IMR-90 (cell line): ENCODE measurements at places on chromosomes 7 and 10. TPM values are rescaled to one million over a fixed set of nuclear protein-coding genes. Genes with fewer than 3 reads are reported as not detected.

- no peak overlapping the region for H3K4me3 ChIP-seq
- no peaks in the 10 kb centered on the region for H3K36me3 ChIP-seq
- H3K27ac ChIP-seq = no peak overlapping the region
- H3K27me3 ChIP-seq = no peaks in the 10 kb centered on the region
- no peak for DNase-seq
Measured at GRCh38 chr7:154338701-154339506, 286.7 kb downstream of the DPP6 start.

- DNase-seq = no peak
- no peaks in the 10 kb centered on the region for H3K36me3 ChIP-seq
- H3K4me3 ChIP-seq = no peak overlapping the region
Measured at GRCh38 chr10:43131256-43131655, 7.0 kb upstream of the CSGALNACT2 start.

- DNase-seq = no peak
- H3K4me1 ChIP-seq = no peaks in the 10 kb centered on the region
- H3K36me3 ChIP-seq = no peaks in the 10 kb centered on the region
- no peaks in the 10 kb centered on the region for H3K27me3 ChIP-seq
- no peak overlapping the region for H3K27ac ChIP-seq
Measured at GRCh38 chr7:20744954-20745446, 41.7 kb downstream of the SP8 start.

DNA sequence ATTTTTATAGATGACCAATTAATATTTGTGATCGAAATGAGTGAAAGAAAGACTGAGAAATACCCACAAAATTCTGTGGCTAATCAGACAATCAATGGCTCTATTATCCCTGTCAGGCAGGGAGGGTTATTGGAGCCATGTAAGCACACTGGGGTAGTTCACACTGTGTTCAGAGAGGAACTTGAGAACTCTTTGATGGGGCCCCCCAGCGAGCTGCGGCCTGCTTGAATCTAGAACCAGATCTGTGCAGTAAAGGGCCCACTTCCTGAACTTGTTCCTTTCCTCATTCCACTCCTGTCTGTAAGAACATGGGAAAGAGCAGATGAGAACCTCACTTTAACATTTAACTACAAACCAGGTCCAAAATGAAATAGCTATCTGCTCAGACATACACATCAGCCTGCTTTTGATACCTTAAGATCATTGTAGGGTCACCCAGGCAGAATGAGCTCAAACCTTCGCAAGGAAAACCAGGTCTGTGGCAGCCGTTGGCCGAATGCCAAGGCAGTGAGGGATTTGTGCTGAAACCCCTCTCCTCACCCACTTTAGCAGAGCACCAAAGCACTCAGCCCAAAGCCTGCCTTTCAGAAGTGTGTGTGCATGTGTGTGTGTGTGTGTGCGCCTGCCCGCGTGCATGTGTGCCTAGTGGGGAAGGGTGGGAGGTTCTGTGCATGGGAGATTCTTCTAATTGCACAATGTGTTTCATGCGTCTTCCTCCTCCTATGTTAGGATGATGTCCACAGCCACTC is 365.6 kb upstream of the MGMT start:
- no peak for DNase-seq
- H3K27me3 ChIP-seq = no peaks in the 10 kb centered on the region; the same call in 1 of the 2 replicates
- peaks cover 10% of the 10 kb centered on the region for H3K4me1 ChIP-seq
- H3K4me3 ChIP-seq = no peak overlapping the region
- H3K36me3 ChIP-seq = no peaks in the 10 kb centered on the region

DNA sequence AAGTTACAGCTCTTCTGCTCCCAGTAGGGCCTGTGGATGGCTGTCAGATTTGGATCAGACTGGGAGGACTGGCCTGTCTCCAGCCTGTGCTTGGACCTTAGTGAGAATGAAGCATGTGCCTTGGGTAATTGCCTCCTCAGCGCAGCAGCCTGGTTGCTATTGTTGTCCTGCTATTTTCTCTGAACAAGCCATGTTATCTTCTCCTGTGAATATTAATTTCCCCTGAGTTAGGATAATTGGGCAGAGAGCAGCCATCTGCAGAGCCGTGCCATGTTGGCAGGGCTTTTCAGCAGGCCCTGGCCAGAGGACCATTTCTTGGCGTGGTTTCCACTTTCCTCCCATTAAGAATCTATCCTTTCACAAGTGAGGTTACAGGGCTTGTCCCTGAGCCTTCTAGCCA is 497.3 kb downstream of the SORCS3 start:
- no peak overlapping the region for H3K4me3 ChIP-seq
- no peaks in the 10 kb centered on the region for H3K36me3 ChIP-seq
- no peaks in the 10 kb centered on the region for H3K4me1 ChIP-seq
- no peak overlapping the region for H3K27ac ChIP-seq
- H3K27me3 ChIP-seq = no peaks in the 10 kb centered on the region

The NDUFA5 gene
- 2.9 and 14.4 TPM in 2 replicates for total RNA-seq
